ENCODE measurements at places on chromosomes 16 and 17.

GRCh38 chr16:67241008-67241900 lies 6.0 kb downstream of the FHOD1 start:
- DNase-seq = no peak

DNA sequence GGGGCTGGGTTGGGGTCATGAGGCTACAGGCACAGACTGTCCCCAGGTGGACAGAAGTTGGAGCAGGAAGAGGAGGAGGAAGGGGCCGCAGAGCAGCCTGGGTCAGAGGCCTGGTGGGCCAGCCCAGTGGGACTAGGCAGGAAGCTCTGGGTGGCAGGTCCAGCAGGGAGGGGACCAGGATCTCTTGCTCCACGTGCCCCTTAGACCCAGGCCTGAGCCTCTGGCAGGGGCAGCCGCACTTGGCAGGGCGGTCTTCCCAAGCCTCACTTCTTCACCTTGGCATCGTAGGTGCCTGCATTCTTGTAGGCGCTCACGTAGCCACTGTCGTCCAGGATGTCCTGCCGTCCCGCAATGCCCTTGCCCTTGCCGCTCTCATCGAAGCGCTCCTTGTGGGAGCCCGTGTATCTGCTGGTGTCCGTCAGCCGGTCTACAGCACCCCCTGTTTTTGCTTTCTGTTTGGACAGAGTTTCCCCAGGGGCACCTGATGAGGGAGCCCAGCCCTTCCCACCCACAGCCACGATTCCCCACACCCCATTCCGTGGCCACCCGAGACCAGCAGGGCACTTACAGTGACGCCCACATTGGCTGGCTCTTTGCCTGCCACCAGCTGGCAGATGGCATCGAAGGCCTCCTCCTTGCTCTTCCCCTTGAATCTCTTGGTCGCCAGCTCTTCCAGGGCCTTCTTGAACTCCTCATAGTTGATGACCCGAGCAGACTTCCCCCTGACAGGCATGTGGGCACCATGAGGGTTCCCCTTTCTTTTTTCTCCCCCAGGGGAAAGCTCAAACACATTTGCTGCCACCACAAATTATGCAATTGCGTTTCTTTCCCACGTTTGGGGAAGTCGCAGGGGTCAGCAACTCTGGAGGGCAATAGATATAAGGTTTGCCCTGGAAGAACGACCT lies 3.1 kb downstream of the TPPP3 start:
- DNase-seq = no peak

DNA sequence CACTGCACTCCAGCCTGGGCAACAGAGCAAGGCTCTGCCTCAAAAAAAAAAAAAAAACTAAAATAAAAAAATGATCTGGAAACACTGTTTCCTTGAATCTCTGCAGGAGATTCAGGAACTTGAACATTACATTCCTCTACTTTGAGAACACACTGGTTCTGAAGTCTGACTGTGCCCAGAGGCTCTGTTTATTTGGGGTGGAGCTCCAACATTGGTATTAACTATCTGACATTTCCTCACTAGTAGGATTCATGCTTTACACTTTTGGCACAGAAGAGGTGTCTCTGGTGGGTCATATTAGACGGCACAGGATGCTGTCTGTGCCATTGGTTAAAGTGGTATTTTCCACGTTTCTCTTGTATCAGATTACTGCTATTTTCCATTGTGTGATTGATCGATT lies 10.4 kb downstream of the SULT1A2 start:
- no peak for DNase-seq

- no peak for DNase-seq
Observed at GRCh38 chr16:29907973-29908372, 7.7 kb downstream of the ASPHD1 start.

GRCh38 chr17:61000911-61001310 lies 323.3 kb downstream of the BCAS3 start:
- no peak for DNase-seq

DNA sequence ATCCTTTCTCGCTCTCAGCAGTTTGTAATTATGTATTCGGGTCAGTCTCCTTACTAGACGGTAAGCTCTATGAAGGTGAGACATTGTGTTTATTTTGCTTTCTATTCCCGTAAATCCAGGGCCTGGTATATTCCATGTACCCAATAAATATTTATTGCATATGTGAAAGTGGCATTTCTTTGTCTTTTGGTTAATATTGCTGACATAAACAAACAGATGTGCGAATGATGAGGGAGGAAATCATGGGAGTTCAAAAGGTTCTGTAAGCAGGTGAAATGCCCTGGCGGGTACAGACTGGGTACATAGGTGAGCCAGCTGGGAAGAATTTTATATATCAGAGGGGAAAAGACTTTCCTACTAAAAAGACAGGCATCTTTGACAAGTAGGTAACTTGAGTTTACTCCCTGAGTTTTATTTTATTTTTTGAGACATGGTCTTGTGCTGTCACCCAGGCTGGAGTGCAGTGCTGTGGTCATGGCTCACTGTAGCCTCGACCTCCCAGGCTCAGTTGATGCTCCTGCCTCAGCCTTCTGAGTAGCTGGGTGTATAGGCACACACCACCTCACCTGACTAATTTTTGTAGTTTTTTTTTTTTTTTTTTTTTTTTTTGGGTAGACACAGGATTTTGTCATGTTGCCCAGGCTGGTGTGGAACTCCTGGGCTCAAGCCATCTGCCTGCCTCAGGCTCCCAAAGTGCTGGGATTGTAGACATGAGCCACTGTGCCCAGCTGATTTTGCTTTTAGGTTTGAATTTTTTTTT lies 5.7 kb upstream of the METTL9 start:
- DNase-seq = no peak

DNA sequence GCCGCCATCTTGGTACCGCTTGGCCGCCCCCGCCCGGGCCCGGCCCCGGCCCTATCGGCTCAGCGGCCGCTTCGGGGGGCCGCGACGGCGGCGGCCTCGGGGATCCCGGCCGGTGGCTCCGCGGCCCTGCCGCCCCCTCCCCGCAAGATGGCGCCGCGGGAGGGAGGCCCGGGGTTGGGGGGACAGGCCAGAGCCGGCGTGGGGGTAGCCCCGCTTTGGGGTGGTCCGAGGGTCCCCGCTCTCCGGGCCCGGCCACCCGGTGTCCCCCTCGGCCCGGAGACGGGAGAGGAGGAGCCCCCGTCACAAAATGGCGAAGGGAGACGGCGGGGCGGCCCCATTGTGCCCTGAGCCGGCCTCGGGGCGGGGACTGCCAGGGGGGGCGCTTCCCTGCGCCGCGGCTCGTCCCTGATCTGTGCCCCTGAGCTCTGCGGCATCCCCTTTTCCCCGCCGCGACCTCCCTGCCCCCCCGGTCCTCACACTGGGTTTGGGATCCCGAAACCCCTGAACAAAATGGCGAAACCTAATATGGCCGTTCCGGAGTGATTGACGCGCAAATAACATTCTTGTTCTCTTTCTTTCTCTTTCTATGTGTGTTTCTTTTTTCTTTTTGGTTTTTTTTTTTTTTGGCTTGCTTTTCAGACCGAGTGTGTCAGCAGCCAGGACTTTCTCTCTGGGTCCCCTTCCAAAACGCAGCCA lies 986 bp downstream of the HAPSTR1 start:
- no peak for DNase-seq

DNA sequence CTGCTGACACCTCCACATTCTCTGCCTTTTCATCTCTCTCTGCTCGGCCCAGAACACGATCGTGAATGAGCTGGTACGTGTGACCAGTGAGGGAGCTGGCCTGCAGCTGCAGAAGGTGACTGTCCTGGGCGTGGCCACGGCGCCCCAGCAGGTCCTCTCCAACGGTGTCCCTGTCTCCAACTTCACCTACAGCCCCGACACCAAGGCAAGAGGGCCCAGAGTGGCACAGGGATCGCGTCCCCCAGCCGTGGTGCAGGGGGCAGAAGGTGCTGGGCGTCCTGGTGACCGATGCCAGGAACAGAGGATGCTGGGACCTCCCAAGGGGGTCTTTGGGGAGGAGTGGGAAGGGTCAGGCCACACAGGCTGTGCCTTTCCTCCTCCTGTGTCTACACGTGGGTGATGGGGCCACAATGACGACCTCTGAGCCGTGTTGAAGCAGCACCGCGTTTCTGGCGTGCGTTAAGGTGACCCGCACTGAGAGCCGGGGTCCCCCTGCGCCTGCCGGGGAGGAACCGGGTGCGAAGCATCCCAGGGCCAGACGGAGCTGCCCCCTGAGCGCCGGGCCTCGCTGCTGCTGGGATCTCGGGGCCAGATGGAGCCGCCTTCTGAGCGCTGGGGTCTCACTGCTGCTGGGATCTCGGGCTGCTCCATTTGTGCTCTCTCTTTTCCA lies 17.4 kb downstream of the GAA start:
- DNase-seq = no peak

DNA sequence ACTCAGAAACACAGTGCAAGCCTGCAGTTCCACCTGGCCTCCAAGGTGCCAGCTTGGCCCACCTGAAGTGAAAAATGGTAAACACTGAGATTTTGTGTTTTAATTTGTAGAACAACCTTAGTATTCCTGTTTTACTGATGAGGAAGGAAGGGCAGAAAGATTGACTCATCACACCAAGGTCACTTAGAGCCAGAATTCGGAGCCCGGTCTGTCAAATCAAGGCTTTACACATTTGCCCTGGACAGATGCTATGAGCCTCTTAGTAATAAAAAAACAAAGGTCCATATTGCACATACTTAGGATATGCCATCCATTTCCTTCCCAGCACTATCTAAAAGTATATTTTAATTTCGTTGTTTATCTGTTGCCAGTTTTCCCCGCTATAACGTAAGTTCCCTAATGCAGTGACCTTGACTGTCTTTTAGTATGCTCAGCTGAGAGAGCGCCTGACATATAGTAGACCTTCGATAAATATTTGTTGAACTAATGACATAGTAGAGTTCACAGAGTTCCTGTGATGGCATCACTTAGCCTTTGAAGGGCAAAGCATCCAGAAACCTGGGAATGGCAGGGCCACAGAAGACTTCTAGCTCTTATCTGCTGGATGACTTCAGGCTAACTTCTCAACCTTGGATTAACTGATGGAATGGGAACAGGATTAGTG lies 7.2 kb upstream of the TBKBP1 start:
- no peak for DNase-seq

GRCh38 chr17:64579917-64580316 lies 73.1 kb downstream of the CEP95 start:
- DNase-seq = no peak

All from left renal pelvis (tissue), 4 donors.